ENCODE measurements at places on chromosomes 12 and 14.
A peak's percentile ranks its signal among the peaks of the same experiment; 100 is the strongest.

DNA sequence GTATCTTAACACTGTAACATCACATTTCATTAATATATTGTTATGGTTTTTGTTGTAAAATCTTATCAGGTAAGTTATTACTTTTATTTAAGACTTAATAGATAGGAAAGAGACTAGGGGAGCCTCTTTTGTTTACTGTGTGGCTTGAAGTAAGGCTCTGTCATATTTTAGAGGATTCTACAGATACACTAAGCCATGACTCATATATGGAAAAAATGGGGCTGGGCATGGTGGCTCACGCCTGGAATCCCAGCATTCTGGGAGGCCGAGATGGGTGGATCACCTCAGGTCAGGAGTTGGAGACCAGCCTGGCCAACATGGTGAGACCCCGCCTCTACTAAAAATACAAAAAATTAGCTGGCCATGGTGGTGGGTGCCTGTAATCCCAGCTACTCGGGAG lies 23.6 kb upstream of the NPFF start:
- DNase-seq: no peak

DNA sequence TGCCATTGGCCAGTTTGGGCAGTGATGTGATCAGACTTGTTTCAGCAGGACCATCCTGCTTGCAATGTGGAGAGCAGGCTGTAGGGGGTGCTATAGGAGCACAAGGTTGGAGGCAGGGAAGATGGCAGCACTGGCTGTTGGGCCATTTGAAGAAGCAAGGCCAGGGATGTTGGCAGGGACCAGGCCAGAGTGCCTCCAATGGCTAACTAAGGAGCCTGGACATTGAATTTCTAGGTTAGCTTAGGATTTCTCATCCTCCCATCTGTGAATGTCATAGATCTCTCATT lies 23.5 kb downstream of the FGF23 start:
- peak; percentile 10 for DNase-seq

DNA sequence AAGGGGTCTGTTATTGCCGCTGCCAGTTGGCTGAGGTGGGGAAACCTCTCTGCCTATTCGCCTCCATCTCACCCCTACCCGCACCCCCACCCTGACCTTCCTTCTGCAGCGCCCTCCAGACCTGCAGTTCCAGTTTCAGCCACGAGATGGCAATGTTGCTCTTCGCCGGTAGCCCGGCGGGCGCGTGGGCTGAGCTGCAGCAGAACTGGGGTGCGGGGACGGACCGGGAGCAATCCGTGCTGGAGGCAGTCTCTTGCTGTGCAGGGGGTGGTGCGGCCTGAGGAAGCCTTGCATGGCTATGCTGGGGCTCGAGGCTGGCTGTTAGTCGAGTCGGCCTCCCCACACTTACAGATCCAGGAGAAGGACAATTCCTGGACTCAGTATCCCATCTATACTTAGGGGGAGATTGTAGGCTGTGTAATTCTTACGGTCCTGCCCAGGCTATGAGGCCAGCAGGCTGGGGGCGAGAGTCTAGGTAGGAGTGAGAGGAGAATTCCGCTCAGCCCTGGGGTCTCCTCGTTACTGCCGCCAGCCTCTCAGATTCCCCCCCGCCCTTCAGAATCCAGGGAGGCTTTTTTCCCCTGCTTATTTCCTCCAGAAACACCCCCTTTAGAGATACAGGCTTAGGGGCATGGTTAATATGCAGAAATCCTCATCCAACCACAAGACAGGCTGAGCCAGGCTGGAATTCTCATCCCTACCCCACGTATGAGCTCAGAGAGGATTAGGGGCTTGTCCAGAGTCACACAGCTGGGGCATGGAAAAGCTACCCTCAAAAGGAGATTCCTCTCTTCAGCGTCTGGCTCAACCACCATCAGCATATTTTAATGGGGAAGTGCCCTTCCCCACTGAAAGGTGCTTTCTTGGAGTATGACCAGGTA lies 118.2 kb downstream of the AACS start:
- DNase-seq: peak; percentile 74

DNA sequence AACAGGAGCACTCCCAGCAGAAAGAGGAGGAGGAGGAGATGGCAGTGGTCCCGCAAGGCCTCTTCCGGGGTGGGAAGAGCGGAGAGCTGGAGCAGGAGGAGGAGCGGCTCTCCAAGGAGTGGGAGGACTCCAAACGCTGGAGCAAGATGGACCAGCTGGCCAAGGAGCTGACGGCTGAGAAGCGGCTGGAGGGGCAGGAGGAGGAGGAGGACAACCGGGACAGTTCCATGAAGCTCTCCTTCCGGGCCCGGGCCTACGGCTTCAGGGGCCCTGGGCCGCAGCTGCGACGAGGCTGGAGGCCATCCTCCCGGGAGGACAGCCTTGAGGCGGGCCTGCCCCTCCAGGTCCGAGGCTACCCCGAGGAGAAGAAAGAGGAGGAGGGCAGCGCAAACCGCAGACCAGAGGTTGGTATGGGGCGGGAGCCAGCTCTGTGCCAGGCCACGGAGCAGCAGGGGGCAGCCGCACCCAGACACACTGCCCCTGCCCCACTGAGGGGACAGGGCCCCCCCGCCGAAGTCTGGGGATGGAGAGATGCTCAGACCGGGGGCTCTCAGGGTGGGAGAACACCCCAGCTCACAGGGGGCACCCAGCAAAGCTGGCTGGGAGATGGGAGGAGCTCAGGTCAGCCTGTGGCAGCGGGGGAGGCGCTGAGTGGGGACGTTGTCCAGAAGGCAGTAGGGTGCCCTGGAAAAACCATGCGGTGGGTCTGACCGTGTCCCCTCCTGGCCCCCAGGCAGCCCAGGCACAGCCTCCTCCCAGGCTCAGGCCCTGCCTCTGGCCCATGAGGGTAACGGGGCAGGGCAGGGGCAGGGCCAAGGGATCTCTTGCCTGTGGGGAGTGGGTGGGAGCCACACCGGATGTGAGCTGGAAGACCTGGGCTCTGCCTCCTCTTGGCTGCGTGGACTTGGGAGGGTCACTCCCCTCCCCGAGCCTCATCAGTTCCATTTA lies 9.8 kb downstream of the CHGA start:
- DNase-seq: no peak

DNA sequence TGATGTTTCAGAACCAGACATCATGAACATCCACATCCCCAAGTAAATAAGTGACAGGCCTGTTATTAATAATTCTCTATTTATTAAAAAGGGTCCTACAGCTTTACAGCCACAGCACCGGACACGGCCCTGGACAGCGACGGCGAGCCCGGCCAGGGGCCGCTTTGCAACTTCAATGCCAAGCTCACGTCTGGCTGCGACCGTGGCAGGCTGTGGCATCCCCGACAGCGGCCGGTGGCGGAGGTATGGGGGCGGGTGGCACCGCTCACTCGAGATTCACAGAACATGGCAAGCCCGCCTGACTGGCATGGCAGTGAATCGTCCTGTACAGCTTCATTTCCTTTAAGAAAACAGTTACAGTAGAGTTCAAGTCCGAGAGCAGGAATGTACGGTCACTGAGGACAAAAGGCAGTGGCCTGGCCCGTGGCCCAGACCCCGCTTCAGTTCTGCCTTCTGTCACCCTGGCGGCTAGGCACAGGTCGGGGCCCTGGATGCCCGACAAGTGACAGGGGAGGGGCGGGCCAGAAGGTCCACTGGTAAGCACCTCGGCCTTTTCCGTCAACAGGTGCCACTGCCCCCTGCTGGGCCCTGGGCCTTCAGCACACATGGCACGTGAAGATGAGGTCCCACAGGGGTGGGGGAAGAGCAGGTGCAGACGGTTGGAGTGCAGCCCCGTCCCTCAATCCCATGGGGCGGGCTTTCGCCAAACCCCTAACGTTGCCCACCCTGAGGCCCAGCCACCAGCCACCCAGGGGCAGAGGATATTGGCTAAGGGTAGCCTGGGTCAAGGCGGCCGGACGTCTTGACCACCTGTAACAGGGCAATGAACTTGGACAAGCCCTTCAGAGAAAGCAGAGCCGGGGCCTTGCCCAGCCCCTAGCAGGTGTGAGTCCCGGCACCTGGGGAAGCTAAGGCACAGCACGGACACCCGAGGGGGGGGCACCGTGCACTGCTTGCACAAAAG lies 30.3 kb downstream of the HIP1R start:
- no peak for DNase-seq

- DNase-seq: no peak
These were observed 174.5 kb downstream of the FBXL14 start for GRCh38 chr12:1419849-1420371.

- DNase-seq: no peak
These were observed 21.1 kb downstream of the BDKRB2 start for GRCh38 chr14:96225745-96226151.

DNA sequence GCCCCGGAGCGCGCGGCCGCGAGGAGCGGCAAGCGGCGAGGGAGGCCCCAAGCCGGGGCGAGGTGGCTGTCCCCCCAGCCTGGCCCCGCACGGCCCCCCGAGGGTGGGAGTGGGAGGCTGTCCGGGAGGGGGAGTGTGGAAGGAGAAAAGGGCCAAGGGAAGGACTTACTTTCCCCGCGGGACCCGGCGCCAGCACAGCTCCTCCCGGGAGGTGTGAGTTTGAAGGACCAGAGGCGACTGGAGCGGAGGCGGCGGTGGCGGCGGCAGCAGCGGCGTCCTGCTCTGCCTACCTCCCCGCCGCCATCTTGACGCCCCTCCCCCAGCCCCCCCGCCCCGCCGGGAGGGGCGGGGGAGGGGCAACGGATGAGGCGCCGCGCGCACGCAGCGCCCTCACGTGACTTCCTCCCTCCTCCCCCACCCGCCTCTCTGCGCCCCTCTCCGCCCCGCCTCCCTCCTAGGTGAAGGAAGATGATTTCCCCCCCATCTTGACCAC lies at the start of gene SBNO1:
TSS of gene SBNO1 (minus strand) at position 316 of the 493 bp plus-strand sequence. CDS start 14,406 bp downstream, outside the sequence.
- peak; percentile 91 for DNase-seq

DNA sequence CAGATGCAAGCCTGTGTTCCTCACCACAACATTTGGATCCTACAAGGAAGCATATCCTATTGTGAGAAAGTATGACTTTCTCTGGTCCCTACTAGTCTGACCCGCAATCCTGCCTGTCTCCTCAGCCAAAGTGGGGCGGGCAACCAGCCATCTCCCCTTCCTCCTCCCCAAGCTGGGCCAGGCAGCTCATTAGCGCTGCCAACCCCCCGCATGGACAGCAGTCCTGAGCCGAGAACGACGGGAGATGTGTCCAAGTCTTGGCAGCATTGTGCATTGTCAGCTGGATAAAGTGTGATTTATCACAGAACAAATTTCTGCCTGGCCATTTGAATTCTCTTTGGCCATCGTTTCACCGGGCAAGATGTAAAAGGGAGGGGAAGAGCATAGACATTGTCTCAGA lies 139.4 kb downstream of the SLC15A4 start:
- no peak for DNase-seq

DNA sequence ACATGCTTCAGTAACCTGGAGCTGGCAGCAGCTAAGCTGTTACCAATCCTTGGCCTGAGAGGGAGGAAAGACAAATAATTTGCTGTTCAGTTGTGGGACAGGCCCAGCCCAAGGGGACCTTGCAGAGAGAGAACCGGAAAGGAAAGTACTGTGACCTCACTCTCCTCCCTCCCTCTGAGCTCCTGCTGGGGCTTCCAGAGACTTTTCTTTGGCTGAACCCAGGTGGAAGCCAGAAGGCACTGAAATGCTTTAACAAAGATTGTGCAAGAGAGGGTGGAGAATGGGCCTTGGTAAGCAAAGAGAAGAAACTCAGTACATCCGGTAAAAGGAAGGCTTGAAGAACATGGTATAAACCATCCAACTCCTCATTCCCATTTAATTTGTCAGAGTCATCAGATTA lies 457.1 kb downstream of the GLT1D1 start:
- DNase-seq: no peak

- no peak for DNase-seq
These were observed 98.6 kb downstream of the KICS2 start for GRCh38 chr12:64123448-64123847.

GRCh38 chr12:19246933-19247332 lies 117.4 kb downstream of the PLEKHA5 start:
- DNase-seq: no peak

- no peak for DNase-seq
These were observed 24.6 kb upstream of the PPP1R12A start for GRCh38 chr12:79959484-79959883.

DNA sequence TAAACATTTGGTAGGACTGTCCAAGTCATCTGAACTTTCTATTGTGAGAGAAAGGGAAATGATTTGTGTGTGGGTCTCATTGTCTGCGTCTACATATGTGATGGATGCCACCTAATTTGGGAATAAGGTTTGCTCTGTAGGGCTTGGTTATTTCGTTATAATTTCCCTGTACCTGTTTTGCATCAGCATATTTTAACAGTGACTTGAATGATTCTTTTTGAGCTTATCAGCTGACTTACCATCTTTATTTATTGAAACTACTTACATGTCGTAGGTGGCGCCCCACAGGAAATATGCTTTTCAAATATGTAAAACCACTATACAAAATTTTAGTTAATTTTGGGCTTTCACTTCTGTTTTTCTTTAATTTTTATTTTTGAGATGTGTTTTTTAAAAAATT lies 56.5 kb upstream of the BCAT1 start:
- DNase-seq: no peak

GRCh38 chr12:45669093-45669492 lies 60.4 kb upstream of the ARID2 start:
- peak; percentile 18 for DNase-seq

GRCh38 chr14:61752626-61753025 lies 9.6 kb upstream of the SNAPC1 start:
- no peak for DNase-seq

GRCh38 chr14:104505085-104506074 lies 74.2 kb upstream of the C14orf180 start:
- DNase-seq: no peak

GRCh38 chr12:23093488-23093887 lies 468.5 kb downstream of the ETNK1 start:
- no peak for DNase-seq

GRCh38 chr14:34361504-34362011 lies 100.5 kb downstream of the SPTSSA start:
- no peak for DNase-seq

GRCh38 chr12:108302403-108303311 lies 36.5 kb downstream of the CMKLR1 start:
- no peak for DNase-seq

DNA sequence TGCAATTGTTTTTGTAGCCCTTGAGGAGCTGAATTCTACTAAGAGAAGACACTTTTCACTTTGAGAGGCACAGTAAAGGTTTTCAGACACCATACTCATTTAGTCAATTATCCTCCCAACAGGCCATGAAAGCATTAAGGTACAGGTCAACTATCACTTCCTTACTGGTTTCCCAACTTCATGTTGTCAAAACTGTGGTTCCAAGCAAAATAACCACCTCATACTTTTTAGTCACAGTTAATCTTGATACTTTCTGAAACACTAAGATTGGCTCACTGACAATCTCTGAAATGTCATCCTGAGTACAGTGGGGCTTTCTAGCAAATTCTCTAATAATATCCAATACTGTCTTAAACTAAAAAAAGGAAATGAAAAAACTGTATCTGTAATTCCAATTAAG lies 71.7 kb downstream of the SLC2A13 start:
- no peak for DNase-seq

GRCh38 chr12:24823808-24824515 lies 124.9 kb downstream of the BCAT1 start:
- DNase-seq: no peak

DNA sequence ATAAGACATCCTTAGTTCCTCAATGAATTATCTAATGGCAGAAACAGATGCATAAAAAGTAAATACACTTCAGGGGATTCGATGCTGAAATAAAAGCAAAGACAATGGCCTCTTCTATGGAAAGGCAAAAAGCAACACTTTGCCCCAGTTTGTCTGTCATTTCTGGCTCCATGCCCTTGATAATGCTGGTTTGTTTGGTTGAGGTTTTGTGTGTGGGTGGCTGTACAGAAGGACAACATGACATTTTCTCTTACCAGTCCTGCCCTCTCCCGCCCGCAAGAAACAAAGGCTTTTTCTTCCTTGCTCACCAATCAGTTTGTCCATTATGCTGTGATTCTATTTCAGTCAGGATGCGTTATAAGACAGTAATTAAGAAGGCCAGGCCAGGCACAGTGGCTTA lies 18.1 kb upstream of the WDR89 start:
- no peak for DNase-seq
